NCI-H460 (cell line): ENCODE measurements at places on chromosomes 4 and X.

DNA sequence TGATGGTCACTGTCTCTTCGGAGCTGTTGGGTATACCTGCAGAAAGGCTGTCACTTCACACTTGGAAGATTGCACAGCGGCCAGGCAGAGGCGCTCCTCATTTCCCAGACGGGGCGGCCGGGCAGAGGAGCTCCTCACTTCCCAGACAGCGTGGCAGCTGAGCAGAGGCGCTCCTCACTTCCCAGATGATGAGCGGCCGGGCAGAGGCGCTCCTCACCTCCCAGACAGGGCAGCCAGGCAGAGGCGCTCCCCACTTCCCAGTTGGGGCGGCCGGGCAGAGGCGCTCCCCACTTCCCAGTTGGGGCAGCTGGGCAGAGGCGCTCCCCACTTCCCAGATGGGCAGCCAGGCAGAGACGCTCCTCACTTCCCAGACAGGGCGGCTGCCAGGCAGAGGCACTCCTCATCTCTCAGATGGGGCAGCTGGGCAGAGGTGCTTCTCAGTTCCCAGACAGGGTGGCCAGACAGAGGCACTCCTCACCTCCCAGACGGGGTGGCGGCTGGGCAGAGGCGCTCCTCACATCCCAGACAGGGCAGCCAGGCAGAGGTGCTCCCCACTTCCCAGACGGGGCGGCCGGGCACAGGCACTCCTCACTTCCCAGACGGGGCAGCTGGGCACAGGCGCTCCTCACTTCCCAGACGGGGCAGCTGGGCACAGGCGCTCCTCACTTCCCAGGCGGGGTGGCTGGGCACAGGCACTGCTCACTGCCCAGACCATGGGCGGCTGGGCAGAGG, 18.8 kb downstream of the PABPC1L2B start:
- DNase-seq = no peak

- no peak for DNase-seq
Observed at GRCh38 chr4:115275615-115276014, 162.2 kb upstream of the NDST4 start.

DNA sequence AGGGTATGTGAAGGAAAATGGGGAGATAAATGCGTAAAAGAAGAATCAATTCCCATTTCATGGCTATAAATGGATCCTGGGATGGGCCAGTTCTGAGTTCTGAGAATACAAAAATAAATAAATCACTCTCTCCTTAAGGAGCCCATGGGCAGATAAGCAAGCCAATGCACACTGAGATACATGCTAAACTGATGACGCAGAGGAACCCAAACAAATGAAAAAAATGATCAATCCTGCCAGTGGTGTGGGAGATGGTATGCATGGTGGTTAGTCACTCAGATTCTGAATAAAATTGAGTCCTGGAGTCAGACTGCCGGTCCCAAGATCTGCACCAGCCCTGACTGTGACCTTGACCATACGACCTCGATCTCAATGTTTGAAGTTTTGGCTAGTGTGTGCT, 59.7 kb downstream of the NEIL3 start:
- no peak for DNase-seq

DNA sequence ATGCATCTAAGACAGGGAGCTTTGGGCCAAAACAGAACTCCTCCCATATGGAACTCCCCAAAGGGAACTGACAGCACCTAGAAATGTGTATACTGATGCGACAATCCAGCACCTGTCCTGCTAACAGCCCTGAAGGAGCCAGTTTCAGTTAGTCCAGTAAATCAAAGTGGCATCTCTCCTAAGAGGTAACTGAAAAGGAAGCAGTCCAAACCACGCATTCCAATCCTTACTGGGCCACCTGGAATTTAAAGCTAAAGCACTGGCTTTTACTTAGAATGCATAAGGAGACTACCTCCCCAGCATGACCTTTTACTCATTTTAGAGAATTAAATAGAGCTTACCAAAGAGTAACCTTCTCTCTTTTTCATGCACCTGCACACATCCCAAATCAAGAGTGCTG, 586.8 kb upstream of the PITX2 start:
- DNase-seq = no peak

DNA sequence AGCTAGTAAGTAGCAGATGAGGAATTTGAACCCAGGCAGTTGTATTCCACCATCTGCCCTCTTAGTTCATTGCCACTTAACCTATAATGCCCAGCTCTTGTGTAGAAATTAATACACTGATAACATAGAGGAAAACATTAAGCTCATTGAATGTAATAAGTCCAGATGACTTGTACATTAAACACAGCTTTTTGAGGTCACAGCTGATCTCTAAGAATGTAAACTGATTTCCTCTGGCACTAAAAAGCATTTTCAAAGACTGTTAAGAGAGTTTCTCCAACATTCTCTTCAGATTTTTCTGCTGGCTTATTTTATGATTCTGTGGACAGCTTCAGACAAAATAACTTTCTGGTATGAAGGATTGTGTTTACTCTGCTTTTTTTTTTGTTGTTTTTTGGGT, 42.7 kb downstream of the HPRT1 start:
- no peak for DNase-seq

DNA sequence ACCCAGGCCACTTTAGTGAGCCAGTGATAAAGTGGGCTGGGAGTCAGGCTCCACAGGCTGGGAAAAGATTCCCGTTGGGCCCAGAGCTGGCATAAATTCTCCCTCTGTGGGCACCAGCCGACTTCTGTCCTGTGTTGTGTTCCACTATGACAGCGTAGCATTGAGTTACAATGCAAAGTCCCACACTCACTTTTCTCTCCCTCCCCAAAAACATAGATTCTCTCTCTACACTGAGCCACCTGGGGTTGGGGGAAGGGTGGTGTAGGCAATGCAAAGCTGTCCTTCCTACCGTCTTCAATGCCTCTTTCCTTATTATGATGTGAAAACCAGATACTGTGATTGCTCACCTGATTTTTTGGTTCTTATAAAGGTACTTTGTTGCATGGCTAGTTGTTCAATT, 566.2 kb downstream of the RAPGEF2 start:
- no peak for DNase-seq

DNA sequence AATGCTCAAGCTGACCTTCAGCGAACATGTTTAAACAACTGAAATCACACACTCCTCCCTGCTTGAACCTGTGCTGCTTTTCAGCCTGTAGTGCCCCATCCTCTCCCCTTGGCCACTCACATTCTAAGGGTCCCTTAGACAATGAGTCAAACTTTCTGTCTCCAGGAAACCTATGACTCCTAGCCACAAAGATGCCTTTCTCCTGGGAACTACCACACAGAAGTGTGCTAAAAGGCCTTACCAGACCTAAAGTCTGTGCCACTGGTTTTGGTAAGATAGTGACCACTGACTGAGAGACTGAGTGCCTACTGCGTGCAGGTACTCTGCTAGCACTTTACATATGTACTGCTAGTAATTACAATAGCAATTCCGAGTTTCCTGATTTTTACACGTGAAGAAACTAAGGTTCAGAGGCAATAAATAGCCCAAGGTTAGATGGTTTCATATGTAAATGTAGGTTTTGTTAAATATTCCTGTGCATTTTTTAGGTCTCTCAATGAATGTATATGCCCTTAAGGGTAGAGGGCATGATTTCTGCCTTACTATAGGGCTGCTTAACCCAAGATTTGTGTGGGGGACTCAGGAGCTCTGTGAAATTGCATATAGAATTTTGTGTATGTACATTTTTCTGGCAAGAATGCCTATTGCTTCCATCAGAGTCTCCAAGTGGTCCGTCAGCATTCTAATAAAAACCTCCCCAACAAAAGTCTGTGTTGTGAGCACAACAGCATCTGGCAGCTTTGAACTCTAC, 71.1 kb downstream of the NSG1 start:
- DNase-seq = no peak
